ENCODE measurements at places on chromosomes 4 and X.

GRCh38 chr4:58507079-58507478 is 1396.9 kb upstream of the IGFBP7 start:
- no peak for DNase-seq

GRCh38 chr4:35164063-35164462 is 1080.3 kb downstream of the ARAP2 start:
- no peak for DNase-seq

- DNase-seq = no peak
Observed at GRCh38 chr4:164846566-164846965, 30.4 kb upstream of the APELA start.

DNA sequence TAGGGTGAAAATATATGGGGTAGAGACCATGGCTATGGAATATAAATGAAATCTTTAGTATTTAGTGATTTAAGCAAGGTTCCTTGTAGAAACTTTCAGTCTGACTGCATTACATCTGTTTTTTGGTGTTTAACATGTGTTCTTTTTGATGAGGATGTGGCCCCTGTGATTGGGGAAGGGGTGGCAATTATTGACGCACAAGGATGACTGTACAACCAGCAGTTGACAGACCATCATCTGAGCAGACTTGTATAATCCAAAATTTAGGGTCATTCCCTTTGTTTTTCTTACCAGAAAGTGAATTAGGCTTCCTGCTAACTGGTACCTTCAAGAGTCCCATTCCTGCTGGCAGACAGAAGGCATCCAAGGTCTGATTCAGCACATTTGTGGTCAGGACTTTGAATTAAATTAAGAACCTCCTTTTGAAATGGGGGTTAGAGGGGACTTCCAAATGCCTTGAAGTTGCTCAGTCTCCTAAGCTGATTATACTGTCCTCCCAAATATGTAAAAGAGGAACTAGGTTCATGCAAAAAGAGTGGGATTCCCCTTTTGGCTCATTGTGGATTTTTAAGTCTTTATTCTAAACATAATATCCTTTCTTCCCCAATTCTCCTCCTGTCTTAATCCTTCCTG is 112.4 kb upstream of the CXCL13 start:
- no peak for DNase-seq

- no peak for DNase-seq
Observed at GRCh38 chrX:1283741-1284140, 15.1 kb downstream of the CSF2RA start.

DNA sequence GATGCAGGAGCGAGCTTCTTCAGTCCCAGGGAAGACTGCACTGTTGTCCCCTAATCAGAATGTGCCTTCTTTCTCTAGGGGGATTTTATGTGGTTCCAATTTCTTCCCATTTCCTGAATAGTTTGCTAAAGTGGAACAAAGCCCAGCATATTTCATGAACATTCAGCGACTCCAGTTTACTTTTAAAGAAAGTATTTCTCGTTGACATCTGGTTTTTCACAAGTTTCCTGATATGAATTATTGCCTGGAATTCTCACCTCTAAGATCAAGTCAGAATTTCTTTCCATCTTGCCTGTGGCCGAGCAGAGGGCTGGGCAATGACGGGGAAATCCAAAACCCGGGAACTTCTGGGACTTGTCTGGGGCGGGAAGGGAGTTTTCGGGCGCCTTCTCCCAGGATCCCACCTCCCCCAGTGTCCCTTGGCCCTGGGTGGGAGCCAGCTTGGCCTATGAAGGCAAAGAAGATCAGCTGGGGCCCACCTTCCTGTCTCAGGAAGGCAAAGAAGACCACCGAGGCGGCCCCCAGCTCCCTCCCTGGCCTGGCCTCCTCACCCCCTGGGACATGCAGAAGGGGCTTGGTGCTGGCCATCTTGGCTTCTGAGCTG is 15.4 kb downstream of the SORCS2 start:
- DNase-seq = no peak

Data from dermis blood vessel endothelial cell (primary cell).